ENCODE measurements at places on chromosomes 1 and 21.

DNA sequence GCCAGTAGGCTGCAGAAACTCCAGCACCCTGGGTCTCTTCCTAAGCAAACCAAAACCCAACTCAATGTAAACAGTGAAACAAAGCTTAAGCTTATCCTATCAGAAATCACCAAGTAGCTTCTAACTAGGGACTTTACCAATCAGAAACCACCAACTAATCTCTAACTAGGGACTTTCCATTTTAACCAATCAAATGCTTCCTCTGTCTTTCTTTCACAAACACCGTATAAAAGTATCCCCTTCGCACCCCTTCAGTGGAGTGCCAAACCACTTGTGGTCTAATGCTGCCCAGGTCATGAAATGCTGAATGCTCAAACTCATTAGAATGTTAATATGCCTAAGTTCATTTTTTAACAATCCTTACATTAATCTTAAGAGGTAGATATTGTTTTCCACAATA lies 250.5 kb upstream of the DUSP10 start:
- DNase-seq: no peak

DNA sequence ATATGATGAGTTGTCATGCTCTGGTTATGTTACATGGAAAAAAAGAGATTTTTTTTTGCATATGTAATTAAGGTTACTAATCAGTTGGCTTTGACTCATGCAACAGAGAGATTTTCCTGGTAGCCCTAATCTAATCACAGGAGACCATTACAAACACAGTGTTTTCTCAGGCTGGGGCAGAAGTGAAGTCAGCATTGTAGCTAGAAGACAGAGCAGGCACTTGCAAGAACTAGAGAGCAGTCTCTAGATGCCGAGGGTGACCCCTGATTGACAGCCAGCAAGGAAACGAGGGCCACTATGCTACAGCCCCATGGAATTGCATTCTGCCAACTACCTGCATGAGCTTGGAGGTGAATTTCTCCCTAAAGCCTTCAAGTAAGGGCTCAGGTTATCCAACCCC lies 151.3 kb downstream of the RUNX1 start:
- DNase-seq: no peak

DNA sequence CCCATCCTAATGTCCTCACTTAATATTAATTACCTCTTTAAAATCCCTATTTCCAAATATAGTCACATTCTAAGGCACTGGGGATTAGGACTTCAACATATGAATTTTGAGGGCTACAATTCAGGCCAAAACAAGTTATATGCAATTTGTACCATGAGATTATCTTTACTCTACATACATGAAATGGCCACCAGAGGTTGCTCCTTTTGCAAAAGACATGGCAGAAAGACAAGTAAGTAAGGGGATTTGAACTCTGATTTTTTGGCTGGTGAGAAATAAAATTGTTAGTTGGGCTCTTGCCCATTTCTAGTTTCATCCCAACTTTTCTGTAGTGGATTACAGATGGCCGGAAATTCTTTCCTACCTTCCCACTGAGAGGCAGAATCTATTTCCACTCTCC lies 4.8 kb upstream of the ALG6 start:
- no peak for DNase-seq

GRCh38 chr1:26220199-26220912 lies 13.6 kb upstream of the CEP85 start:
- no peak for DNase-seq
